IPS DF 6.9 (cell line): ENCODE measurements at places on chromosomes 16 and 17.

GRCh38 chr17:7356072-7356549 lies 1.2 kb downstream of the TMEM95 start:
- DNase-seq: peak; percentile 87

- no peak for DNase-seq
Measured at GRCh38 chr16:68907781-68908181, 64.5 kb downstream of the TANGO6 start.

DNA sequence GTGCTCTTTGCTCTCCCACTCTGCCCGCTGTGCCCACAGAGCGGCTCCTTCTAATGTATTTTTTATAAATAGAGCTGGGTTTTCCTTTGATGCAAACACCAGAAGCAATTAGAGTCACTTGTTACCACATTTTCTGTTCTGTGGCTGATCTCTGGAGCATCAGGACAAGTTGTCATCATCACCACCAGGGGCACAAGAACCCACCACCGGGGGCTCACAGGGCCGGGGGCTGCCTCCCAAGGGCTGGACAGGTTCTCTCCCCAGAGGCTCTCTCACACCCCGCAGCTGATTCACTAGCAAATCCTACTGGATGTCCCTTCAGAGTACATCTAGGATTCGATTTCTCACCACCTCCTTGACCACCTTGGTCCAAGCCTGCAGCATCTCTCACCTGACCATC lies 18.5 kb downstream of the C16orf82 start:
- no peak for DNase-seq

- no peak for DNase-seq
Measured at GRCh38 chr17:4735876-4736651, 3.6 kb upstream of the ZMYND15 start.

DNA sequence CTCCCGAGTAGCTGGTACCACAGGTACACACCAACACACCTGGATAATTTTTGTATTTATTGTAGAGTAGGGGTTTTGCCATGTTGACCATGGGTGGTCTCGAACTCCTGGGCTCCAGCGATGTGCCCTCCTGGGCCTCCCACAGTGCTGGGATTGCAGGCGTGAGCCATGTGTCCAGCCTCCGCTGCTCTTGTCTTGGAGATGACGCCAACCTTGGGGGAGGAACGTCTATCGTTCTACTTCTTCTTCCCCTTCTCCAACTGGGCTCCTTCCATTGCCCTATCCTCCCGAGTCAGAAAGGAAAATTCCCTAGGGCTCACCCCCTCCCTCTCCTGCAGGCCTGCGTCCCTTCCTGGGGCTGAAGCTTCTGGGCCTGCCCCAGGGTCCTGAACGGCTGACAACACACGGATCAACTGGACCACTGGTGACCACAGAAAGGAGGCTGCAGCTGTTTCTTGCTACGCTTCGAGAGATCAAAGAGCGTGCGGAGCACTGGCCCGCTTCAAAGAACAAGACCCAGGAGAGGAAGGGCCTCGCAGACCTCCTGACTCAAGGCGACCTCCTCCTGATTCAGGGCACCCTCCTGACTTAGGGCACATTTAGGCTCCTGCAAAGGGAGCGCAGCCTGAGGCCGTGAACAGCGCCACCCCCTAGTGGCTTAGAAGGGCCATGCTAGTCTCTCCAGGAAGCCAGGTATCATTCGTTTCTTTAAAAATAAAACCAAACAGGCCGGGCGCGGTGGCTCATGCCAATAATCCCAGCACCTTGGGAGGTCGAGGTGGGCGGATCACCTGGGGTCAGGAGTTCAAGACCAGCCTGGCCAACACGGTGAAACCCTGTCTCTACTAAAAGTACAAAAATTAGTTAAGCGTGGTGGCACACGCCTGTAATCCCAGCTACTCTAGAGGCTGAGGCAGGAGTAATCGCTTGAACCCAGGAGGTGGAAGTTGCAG lies 48.5 kb upstream of the HELZ start:
- DNase-seq: peak; percentile 60

GRCh38 chr16:66810391-66810790 lies 9.0 kb upstream of the TERB1 start:
- DNase-seq: no peak

- DNase-seq: no peak
Measured at GRCh38 chr17:27488231-27488630, 32.0 kb downstream of the KSR1 start.

DNA sequence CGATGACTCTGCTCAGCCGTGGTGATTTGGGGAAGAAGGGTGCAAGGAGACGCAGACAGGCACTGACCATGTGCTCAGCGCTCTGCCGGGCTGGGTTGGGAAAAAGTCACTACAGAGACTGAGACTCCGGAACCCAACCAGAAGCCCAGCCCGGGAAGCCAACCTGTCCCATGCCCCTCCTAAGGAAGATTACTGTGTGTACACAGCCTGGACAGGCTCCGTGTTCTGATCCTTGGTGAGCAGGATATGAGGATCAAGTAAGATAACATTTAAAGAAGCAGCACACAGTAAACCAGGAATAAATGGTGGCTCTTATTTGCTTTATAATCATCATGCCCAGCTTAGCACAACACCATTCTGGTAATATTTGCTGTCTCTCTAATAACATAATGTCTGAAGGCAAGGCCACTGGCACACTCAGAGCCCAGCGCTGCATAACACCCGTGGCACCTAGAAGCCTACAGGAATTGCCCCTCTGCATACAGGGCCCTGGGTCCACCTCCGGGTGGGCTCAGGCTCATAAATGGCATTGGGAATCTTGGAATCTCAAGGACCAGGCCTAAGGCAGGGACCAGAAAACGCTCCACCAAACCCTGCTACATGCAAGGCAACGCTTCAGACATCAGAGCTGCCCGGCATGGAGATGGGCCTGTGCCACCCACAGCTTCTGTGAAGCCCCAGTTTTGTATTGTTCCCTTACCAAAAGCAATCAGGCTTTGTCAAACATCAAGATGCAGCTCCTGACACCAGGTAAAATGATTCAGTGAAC lies 113.5 kb downstream of the DYNLRB2 start:
- DNase-seq: no peak

DNA sequence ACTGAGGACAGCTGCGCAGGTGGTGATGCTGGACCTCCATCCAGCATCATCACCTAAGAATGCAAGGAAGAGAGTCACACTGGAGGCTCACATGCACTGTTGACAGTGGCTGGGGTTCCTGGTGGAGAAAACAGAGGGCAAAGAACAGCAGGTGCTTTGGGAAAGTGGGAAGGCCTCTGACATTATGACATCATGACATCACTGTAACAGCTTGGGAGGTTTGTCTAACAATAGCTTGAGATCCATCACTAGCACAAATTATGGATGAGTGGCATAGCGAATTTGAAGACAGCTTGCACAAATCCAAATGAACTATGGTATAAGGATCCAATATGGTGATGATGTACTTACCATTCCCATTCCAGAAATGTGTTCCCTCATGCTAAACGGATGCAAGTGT lies 226.5 kb upstream of the MPHOSPH6 start:
- DNase-seq: no peak

DNA sequence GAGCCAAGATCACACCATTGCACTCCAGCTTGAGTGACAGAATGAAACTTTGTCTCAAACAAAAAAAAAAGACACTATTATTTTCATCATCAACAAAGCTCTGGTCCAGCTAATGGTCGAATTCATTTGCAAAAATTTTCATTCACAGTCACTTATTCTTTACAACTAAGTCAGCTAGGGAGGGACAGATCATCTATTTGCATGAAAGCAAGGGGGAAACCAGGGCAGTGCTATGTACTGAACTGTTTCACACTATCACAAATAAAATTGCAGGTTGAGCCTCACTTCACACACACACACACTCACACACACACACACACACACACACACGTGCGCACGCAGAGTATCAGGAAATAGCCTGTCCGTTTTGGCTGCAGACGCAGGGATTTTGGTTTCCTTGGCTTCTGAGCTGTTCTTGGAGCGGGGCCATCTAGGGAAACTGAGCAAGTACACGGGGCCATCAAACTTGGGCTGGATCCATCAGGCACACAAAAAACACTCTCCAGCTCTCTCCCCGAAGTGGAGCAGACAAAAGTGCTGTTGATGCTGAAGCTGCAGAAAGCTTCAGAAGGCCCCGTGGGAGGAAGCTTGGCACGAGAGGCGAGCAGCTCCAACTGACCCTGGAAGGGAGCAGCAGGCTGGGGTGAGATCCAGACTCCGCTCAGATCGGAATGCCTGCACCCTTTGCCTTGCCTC lies 44.3 kb upstream of the HELZ start:
- DNase-seq: no peak

DNA sequence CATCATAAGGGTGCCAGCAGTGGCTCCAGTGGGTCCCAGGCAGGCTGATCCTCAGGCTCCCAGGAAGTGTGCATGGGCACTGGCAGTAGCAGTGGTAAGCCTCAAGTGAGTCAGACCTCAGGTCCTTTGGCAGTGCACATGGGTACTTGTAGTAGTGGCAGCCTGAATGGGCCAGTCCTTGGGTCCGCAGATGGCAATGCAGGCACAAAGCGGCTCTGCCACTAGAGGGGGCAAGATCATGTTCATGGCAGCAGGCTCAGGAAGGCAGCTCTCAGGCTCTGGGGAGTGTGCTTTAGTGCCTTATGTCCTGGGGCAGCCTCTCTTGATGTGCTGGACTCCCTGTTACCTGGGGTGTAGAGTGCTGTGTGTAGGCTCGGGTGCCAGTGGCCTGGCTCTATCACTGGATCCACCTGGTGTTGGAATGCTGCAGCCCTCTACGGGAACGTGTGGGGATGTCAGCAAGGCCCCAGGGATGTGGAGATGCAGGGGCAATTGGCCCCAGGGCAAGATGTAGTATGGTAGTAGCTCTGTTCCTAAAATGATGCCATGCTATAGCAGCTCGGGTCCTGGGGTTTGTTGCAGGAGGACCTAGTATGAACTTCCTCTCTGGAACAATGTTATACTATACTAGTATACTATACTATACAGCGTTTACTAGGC lies 11.0 kb downstream of the ACSM3 start:
- DNase-seq: peak; percentile 61

DNA sequence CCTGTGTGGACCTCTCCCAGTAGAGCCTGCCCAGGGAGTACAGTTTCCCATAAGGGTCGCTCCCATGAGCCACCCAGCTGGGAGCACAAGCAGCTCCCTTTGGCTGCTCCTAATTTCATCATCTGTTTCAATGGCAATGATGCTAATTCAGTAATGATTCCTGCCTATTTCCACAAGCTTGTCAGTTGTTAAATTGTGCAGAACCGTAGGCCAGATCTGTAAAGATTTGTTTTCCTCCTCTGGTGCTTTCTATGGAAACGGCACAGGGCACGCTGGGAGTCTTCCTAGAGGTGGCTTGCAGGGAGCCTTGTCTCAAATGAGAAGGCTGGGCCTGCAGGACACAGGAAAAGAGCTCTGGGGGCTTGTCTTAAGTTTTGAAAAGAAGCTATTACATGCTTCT lies 223.7 kb downstream of the CBLN1 start:
- DNase-seq: no peak

- no peak for DNase-seq
Measured at GRCh38 chr16:27879601-27880247, 183.8 kb downstream of the GSG1L start.
